AML-193 (cell line): ENCODE measurements at places on chromosomes 6 and 20.

GRCh38 chr6:511488-512137, 120.1 kb downstream of the IRF4 start:
- no peak for DNase-seq

- DNase-seq, result no peak
Observed at GRCh38 chr6:150142670-150143515, at the start of gene PPP1R14C. TSS of gene PPP1R14C (plus strand) at chr6:150143044. CDS start at chr6:150143193, 149 bp downstream.

DNA sequence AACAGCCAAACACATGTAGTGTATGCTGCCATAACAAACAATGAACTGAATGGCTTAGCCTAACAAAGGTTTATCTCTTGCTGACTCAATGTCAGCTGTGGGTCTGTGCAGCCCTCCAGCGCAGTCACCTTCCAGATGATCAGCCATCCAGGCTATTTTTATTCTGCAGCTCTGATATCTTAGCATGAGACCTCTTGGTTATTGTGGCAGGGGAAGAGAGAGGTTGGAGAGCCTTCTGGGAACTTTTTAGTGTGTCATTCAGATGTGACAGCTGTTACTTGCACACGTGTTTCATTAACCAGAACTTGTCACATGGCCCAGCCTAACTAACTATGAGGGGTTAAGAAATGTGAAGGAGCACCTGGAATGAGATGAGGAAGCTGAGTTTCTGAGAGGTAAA, 202.5 kb downstream of the DHX35 start:
- no peak for DNase-seq

DNA sequence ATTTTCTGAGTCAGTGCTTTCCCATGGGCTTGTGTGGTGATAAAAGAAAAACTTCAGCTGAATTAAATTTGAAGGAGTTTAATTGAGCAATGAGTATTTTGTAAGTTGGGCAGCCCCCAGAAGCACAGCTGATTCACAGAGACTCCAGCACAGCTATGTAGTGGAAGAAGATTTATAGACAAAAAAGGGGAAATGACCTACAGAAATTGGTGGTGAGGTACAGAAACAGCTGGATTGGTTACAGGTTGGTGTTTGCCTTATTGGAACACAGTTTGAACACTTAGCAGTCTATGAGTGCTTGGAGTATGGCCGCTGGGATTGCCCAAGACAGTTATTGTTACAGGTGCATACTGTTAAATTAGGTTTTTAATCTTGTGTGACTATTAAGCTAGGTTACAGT, 96.9 kb upstream of the PTPRK start:
- DNase-seq, result no peak

DNA sequence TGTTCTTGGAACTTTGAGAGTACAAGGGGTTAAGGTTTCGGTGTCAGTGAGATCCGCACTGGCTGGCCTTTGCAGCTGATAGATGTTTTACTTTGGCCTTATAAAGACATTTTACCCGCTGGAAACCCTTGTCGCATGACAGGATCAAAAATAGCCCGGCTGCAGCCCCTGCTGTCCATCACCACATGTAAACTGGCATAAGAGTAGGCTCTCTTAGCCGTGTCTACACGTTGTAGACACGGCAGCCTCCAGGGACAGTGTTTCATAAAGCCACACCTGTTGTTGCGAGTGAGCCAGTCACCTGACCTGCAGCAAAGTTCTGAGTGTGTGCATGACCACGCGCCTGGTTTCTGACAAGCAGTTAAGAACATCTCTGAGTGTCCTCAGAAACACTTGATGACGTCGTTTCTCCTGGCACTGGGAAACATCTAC, 8.5 kb downstream of the RBM24 start:
- DNase-seq, result no peak

DNA sequence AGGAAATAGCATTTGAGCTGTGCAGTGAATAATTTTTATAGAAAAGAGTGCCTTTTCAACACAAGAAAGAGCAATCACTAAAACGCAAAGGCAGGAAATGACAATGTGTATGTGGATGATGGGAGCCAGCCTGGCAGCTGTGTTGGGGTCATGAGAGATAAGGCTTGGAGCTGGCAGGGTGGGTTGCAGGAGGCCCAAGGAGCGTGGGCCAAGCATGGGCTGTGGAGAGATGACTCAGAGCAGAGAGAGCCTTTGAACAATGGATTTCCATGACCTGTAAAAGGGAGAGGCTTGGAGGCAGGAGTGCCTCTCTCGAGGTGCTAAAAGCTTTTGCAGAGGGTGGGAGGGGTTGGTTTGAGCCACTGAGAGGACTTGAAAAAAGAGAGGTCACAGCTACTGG, 6.6 kb upstream of the TBC1D7 start:
- DNase-seq, result no peak
